ENCODE measurements at places on chromosomes 2 and 18.

DNA sequence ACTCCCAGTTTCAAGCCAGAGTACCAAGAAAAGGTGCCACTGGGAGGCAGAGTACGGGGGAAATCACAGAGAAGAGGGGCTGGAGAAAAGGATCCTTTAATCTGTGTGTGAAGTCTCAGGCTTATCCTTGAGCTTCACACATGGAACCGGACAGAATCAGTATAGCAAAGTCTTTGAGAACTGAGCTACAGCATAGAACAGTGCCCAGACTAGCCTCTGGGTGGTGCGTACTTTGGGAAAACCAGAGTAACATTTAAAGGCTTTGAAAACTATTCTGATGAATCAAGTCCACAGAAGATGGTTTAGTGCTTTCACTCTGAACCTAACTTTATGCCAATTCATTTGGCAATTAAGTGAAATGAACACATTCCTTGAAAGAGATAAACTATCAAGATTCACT, 83.1 kb downstream of the BABAM2 start:
- no peak for DNase-seq

- DNase-seq, result no peak
These were observed 32.1 kb upstream of the INSIG2 start for GRCh38 chr2:118056165-118056534.

DNA sequence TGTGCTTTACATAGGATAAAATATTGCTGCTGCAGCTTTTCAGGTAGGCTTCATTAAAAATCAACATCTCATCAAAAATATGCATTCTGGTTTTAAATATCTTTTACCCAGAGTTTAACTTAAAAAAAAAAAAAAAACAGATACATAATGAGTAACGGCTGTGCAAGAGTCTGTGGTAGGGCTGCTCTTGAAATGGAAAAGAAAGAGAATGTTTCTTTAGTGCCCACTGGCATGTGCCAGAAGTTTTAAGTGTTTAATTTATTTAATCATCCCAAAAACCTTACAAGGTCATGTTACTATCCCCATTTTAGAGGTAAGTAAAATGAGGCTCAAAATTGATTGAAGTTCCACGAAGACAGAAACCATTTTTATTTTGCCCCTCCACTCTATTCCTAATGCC, 92.1 kb downstream of the SLC8A1 start:
- no peak for DNase-seq

DNA sequence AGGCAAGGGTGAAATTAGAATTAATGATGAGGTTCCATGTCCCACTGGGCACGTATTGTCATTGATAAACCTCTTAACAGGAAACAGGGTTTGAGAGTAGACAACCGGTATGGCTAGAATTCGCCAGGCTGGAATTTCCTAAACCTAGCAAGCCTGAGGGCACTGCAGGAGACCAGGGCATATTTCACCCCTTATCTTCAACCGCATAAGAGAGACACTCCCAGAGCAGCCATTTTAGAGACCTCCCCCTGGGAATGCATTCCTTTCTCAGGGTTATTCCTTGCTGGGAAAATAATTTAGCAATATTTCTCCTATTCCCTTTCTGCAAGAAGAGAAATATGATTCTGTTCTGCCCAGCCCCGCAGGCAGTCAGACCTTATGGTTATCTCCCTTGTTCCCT, 334.6 kb upstream of the LYPD1 start:
- DNase-seq, result no peak

DNA sequence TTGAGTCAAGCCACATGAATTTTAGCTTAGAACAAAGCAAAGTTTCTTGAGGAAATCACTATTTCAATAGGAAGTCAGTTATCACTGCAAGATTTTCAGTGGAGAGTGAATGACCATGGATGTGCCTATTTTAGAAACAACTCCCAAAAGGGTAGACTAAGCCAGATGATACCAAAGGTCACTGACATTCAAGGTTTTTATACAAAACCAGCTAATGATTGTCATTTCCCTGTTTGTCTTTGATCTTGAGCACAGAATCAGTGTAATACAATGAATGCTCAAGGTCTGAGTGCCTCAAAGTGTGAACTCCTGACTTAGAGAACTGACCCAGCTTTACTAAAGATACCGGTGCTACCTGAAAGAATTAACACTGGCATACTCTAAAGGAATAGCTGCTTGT, 60.5 kb downstream of the CDH2 start:
- no peak for DNase-seq

GRCh38 chr2:195486987-195487644, 169.9 kb upstream of the SLC39A10 start:
- no peak for DNase-seq

GRCh38 chr2:150023044-150023443, 435.5 kb upstream of the MMADHC start:
- no peak for DNase-seq

GRCh38 chr2:126935774-126936173, 37.1 kb downstream of the TEX51 start:
- no peak for DNase-seq

- no peak for DNase-seq
These were observed 13.3 kb upstream of the TRIM43 start for GRCh38 chr2:95578539-95578938.

DNA sequence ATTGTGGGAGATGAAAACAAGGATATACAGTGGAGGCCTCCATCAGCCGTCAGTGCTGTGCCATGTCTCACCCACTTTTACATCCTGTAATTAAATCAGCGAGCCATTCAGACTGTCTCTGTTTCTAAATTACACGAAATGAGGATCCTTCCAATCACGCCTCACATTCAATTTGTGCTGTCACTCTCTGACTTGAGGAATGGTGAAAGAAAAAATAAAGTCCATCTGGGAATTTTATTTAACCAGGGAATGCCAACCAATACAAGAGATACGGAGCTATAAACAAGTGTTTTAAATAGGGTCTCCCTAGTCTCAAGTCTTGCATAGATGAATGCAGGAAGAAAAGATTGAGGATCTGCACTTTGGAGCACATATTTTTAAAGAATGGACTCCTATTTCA, 72.8 kb downstream of the CMPK2 start:
- no peak for DNase-seq

DNA sequence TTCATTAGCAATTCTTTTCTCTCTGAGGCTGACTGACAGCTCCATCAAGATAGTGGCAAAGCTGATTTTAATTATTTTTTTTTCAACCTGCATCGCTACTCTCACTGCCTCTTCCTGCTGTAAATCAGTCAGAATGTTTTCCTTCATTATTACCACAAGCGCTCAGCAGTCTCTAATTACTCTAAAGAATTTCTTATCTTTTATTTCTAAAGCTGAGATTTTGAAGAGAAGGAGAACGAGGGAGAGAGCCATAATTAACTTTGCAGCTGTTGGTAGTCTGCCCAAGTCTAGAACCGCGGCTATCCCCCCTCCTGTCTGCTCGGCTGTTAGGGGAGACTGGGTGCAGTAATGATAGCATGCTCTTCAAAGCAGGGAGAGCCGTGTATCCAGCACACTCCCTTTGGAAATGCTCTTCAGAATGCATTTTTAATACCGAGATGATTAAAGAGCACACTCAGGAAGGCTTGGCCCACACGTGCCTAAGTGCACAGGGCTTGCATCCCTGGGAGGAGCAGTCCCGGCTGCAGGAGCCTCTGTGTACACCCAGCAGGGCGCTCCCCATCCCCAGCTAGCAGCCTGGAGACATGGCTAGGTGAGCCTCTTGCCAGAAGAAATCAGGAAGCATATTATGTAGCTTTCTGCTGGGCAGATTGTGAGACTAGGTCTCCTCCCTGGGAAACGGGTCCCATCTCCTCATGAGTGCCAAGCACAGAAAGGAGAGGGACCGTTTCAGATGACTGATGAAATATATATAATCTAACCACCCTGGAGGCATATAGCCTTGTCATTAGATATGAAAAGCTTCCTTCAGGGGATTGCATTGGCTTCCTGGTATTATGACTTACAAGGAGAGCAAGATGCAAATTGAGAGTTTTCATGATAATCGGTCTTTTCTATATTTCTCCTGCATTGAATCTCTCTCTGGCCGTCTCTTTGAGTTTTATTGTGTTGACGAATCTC, 555.2 kb downstream of the CMPK2 start:
- DNase-seq, result peak; percentile 11

- no peak for DNase-seq
These were observed 246.4 kb downstream of the PRKCE start for GRCh38 chr2:45897842-45898241.

- DNase-seq, result no peak
These were observed 273.6 kb downstream of the CCDC74A start for GRCh38 chr2:131801210-131801744.

- DNase-seq, result no peak
These were observed 33.3 kb downstream of the ANXA4 start for GRCh38 chr2:69774984-69775982.

GRCh38 chr18:6022074-6022444, 126.7 kb upstream of the TMEM200C start:
- no peak for DNase-seq

DNA sequence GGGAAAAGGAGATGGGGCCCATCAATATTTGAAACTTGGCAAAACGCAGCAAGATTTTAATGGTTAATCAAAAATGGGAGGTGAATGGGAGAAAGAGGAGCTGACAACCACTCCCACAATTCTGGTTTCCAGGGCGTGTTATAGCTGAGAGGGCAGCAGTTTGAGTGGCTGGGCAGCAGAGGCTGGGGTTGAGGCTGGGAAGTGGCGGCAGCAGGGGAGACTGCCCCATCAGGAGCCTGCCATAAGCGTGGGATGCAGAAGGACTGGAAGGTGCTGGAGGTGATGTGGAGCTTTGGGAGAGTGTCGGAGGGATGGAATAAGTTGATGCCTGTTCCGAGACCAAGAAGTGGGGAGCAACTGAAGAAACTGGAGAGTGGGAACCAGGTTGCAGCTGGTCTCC, 48.9 kb upstream of the SH3RF3 start:
- no peak for DNase-seq

- DNase-seq, result no peak
These were observed 265.4 kb downstream of the TRIB2 start for GRCh38 chr2:12982149-12982584.

- no peak for DNase-seq
These were observed 28.0 kb downstream of the CROCC2 start for GRCh38 chr2:240933966-240934700.

DNA sequence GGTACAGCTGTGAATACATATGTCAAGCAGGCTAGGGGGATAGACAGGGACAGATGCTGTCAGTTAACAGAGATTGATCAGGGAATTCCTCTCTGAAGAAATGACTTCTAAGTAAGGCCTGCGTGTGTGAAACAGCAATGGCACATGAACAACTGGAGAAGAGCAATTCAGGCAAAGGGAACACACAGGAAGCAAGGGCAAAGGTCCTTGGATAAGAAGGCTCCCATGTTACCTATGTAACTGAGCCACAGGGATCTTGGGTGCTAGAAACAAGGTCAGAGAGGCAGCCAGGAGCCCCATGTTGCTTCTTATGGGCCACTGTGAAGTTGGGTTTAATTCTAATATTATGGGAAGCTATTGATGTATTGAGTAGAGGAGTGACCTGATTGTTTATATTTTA, 373.7 kb upstream of the ACVR2A start:
- DNase-seq, result no peak

- no peak for DNase-seq
These were observed 78.6 kb upstream of the RANBP2 start for GRCh38 chr2:108640731-108641130.

DNA sequence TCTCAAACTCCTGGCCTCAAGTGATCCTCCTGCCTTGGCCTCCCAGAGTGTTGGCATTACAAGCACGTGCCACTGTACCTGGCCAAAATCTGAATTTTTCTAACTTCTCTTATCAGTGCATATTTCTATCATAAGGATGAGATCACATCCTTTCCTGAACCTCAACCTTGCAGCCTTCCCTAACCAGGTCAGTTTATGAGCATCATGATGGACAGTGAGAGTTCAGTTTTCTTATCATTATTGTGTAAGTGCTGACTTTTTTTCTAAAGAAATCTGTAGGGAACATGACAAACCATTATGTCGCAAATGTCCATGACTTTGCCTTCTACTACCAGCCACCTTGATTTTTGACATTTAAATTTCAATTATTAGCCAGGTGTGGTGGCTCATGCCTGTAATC, 31.5 kb downstream of the MRPL33 start:
- DNase-seq, result no peak

- DNase-seq, result no peak
These were observed 14.2 kb downstream of the SEPTIN2 start for GRCh38 chr2:241329669-241330615.
